ENCODE measurements at places on chromosomes 6 and 20.

GRCh38 chr6:42873313-42873712, 6.1 kb upstream of the RPL7L1 start:
- no peak for DNase-seq

DNA sequence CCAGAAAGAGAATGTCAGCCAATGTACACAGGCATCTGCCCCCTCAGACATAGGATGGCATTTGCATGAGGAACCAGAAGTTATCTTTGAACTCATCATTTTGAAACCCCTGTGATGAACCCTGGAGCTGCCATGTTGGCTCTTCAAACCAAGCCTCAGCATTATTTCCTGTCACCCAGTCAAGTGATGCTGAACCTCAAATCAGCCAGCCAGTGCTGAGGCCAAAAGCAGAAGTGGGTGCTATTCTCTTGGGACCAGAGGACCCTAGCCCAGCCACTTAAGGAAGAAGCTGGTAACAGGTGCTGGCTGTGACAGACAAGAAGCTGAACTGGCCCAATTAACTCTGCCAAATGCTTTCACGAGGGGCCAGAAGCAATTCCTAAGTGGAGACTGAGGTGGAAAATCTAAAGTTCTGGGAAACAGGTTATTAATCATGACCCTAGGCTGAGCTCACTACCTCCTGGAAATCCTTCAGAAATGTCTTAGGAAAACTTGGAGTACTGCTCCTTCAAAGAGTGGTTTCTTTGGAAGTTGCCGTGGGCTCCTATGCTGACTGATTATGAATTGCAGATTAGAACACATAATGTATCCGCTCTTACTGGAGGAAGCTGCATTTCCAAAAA, 4.0 kb downstream of the PKIG start:
- DNase-seq: no peak

DNA sequence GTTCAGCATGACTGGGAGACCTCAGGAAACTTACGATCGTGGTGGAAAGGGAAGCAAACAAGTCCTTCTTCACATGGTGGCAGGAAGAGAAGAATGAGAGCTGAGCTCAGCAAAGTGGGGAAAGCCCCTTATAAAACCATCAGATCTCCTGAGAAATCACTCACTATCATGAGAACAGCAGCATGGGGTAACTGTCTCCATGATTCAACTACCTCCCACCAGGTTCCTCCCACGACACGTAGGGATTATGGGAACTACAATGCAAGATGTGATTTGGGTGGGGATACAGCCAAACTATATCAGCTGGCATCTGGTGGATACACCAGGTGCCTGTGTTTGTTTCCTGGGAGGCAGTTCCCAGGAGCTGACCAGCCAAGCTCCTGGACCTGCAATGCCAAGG, 4.9 kb downstream of the DDO start:
- no peak for DNase-seq

DNA sequence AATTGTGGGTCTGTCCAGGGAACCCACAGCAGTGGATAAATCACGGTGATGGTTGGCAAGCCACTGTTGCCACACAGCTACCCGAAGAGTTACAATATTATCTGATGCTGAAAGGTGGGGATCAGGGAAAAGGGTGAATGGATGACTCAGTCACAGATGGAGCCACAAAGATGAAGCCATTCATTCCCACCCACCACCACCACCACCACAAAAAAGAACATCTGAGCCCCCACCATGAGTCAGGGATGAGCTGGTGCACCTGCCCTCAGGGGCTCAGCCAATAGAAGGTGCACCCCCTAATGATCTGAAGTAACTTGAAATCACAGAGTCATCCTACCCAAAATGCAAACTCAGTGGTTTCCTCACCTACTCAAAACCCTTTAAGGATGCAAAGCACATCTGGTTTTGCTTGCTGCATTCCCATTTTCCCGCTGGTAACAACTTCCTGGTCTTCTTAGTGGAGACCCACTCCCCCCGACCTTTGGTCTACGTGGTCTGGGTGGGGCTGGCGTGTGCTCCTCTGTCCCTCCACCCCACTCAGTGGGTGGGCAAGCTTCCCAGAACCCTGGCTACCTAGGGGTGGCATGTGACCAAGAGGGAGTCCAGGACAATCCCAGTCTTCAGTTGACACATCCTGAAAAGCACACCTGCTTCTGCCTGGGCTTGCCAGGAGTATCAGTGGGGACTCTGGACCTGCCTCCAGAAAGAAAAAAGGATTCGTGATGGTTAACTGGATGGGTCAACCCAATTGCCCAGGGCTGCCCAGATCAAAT, 125.5 kb downstream of the ANKRD60 start:
- DNase-seq: peak; percentile 70

DNA sequence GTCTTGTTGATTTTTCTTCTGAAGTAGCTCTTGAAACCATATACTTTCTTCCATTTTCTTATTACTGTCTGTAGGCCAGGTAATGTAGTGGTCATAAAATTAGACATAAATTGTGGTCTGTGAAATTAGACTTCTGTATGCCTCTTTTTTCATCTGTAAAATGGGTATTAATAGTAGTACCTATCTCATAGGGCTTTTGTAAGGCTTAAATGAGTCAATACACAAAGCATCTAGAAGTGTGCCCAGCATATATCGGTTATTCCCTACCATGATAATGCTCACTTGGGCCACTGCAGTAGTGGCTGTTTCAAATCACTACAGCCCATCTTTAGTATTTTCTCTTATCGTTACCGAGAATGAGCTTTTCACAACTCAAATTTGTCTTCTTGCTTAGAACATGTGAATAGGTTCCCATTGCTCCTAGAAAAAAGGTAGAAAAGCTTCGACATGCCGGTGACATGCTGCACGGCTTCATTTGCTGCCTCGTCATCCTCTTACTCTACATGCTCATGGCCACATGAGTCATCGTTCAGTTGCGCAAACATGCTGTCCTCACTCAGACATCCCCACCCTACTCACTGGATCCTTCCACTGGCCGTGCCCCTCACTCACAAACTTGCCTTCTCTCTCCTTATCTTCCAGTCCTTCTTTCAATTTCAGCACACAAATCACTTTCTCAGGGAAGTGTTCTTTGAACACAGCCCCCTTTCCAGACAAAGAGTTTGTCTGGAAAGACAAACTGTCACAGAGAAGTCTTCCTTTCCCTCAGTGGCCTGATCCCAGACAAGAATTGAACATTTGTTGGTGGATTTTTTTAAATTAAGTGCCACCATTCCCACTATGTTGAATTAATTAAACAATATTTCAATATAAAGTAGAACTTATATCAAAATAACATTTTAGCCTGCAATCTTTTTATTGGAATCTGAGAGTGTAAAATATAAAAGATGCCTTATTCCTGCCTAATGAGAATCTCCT, 32.2 kb upstream of the ERVFRD-1 start:
- DNase-seq: peak; percentile 96

GRCh38 chr20:14295238-14295637, 42.2 kb downstream of the FLRT3 start:
- DNase-seq: no peak

GRCh38 chr20:58003525-58003924, 224.9 kb downstream of the ANKRD60 start:
- DNase-seq: peak; percentile 12

GRCh38 chr20:12156252-12156651, 238.6 kb downstream of the BTBD3 start:
- no peak for DNase-seq

DNA sequence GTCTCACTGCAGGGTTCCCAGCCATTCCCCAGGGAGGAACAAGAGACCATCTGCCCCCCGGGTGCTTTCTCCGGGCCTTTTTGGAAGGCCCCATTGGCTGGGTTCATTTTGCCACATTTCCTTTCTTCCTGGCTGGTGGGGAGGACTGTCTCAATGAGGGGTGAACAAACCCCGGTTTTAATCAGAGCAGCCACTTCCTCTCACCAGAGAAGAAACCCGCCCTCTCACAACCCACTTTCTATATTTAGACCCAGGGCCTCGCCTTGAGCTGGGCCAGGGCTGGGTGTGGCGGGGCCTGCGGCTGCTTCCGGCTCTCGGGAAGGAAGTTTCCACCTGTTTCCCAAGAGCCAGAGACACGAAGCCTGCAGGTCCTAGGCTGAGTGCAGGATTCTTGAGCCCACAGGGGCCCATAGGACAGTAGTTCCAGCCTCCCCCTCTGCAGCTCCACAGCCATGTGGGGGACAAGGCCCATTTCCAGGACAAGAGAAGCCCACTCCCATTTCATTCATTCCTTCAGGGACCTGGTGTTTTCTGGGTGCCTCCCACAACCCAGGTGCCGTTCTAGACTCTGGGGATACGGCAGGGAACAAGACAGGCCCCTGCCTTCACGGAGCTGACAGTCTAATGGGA, 41.8 kb downstream of the RBM38 start:
- DNase-seq: no peak

- DNase-seq: no peak
Measured at GRCh38 chr20:7327810-7328209, 560.3 kb downstream of the BMP2 start.

GRCh38 chr6:101832371-101832770, 438.9 kb downstream of the GRIK2 start:
- DNase-seq: no peak

GRCh38 chr6:133947302-133947900, 5.6 kb upstream of the TBPL1 start:
- DNase-seq: no peak
